ENCODE measurements at places on chromosomes 3 and 15.

DNA sequence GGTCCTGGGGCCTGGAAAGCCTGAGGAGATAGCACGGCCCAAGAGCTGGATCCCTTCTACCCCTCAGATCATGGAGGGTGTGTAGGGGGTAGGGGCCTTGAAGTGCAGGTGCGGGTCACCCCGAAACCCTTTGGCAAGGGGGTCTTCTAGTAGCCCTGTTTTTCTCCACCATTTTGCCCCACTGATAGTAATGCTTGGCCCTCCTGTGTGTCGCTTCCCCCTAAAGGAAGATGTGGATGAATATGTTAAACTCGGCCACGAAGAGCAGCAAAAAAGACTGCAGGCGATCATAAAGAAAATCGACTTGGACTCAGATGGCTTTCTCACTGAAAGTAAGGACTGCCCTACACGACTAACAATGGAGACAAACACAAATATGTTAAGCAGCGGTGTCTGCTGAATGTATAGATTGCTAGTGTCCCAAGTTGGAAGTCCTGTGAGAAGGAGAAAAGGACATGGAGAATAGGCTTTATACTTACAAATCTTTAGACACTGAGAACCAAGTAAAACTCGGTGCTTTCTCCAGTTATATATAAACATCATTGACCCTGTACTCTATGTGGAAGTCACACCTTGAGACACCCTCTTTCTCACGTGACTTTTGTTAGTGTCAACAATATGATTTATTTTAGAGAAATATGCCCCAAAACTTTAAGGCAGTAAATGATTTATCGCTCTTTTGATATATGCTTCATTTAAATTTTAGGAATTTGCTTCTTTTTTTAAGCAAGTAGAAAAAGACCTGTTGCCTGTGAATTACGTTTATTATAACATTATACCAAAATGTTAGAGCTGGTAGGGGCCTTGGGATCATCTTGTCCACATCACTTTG, 802 bp downstream of the RCN2 start:
- DNase-seq = no peak

DNA sequence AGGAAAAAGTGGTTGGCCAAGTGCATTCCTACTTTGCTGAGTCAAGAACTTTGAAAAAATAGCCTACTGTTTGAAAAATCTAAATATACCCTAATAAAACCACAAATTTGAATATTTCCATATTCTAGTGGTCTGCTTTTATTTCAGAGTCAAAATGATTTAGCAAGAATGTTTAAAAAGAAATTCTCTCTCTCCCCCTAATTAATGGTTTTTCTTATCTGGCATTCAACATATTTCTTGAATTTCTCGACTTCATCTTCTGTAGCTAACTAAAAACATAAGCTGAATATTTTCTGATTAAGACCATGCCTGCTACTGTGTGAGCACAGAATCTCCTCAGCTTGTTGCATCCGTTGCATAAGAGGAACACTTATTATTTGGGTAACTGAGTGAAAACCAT, 563.5 kb upstream of the TBL1XR1 start:
- DNase-seq = no peak

GRCh38 chr3:188689101-188689574, 482.6 kb upstream of the TPRG1 start:
- no peak for DNase-seq

GRCh38 chr3:14646131-14646573, 5.4 kb upstream of the CCDC174 start:
- DNase-seq = no peak

DNA sequence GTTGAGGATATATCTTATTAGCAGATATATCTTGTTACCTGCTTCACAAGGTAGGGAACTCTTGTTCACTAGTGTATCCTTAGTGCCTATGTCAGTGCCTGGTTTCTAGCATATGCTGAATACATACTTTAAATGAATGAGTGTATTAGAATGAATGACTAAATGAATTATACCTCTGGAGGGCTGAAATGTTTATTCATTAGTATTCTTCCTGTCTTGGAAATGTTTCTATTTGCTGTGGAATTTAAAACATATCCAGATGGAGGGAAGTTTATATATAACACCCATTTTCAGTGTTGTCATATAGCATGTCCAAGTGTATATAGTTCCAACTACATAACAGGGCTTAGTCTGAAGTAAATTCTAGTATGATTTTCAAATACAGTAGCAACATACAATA, 581.5 kb downstream of the TBL1XR1 start:
- DNase-seq = no peak

GRCh38 chr3:52231502-52232278, 6.2 kb upstream of the TLR9 start:
- DNase-seq = no peak

DNA sequence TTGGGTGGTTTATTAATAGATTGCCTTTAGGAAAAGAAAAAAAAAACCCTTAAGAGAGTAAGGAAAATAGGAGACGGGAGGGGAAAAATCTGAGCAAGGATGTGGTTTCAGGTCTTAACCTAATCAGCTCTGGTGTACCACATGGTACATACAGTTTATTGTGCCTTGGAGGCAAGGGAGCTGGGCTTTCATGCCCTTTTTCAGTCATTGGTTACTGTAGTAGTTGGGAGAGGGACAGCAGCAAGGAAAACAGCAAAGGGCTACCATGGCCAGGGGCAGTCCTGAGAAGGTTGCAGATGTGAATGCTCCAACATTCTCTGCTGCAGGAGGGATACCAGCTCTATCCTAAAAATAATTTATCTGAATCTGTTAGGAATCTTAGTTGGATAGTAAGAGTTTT, 5.9 kb downstream of the CMC1 start:
- DNase-seq = no peak

GRCh38 chr15:89521605-89522004, 25.2 kb upstream of the RHCG start:
- DNase-seq = no peak

GRCh38 chr3:130849091-130849552, 44.8 kb upstream of the ATP2C1 start:
- DNase-seq = no peak

GRCh38 chr3:50605901-50606326, 5.7 kb downstream of the CISH start:
- no peak for DNase-seq
